SK-N-SH (cell line): ENCODE measurements at places on chromosomes 5 and 9.

DNA sequence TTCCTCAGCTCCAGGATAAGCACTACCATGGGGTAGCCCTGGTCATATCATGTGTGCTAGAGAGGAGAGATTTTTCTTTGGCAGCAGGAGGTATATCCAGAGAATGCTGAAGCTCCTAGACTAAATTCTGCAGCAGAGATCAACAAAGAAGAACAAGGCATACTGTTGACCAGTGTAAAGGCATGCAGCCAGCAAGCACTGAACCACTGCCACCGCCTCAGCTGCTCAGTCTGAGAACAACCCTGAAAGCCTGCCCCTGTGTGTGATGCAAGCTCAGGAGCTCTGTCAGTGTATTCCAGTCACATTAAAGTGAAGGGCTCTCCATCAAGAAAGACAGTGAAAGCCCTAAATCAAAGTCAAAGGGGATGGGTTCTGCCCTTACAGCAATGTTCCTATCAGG is 439.5 kb upstream of the CD180 start:
- DNase-seq, result no peak

DNA sequence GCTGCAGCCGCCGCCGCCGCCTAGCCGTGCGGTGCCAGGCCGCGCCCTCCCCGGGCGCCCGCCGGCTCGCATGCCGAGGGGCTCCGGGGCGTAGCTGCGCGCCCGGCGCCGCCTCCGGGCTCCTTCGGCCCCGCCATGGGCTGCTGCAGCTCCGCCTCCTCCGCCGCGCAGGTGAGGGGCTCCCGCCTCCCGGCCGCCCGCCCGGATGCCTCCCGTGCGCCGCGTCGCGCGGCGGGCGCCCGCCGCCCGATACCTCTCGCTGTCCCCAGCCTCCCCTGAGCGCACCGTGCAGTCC is 230 bp downstream of the SLC44A1 start:
- DNase-seq, result no peak

GRCh38 chr5:177553671-177554429 is 513 bp downstream of the FAM193B start:
- DNase-seq, result peak; percentile 83

GRCh38 chr9:113559834-113560800 is 96.6 kb downstream of the RGS3 start:
- no peak for DNase-seq

GRCh38 chr5:42423285-42424165 is at the start of gene GHR:
Gene GHR, plus strand, starts transcription at chr5:42423439. Its CDS starts 142,436 bp downstream, at chr5:42565875.
- DNase-seq, result peak; percentile 78

DNA sequence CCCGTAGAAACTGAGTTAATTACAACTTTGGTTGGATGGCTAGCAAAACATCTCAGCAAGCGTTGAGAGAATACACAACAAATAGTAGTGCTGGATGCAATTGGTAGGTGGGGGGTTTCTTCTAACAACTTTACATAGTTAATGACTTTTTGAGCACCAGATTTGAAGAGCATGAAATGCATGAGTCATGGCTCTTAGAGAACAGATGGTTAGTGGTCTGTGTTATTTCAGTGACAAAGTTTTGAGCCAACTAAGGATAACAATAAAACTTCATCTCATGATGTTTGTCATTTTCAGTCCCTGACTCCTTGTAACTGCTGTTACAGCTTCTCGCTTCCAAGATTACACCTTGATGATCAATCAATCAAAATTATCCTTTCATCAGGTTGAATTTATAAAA is 399.0 kb upstream of the BRINP1 start:
- no peak for DNase-seq

DNA sequence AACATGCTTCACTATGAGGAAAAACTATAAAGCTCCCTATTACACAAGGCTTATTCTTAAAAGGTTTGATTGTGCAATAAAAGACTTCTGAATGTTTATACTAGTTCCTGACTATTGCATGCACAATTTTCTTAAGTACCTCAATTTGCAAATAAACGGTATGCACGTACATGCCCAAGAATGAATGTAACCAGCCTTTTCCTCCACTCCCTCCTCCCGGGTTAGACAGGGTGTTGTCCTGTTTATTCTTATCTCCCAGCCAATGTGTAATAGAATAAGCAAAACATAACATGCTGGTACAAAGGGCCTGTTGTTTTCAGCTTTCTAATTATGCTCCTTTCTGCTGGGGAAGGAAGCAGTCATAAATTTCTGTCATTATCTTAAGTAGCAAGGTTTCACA is 79.1 kb downstream of the AOPEP start:
- DNase-seq, result peak; percentile 35

GRCh38 chr5:118577621-118578020 is 410.7 kb downstream of the DTWD2 start:
- no peak for DNase-seq

DNA sequence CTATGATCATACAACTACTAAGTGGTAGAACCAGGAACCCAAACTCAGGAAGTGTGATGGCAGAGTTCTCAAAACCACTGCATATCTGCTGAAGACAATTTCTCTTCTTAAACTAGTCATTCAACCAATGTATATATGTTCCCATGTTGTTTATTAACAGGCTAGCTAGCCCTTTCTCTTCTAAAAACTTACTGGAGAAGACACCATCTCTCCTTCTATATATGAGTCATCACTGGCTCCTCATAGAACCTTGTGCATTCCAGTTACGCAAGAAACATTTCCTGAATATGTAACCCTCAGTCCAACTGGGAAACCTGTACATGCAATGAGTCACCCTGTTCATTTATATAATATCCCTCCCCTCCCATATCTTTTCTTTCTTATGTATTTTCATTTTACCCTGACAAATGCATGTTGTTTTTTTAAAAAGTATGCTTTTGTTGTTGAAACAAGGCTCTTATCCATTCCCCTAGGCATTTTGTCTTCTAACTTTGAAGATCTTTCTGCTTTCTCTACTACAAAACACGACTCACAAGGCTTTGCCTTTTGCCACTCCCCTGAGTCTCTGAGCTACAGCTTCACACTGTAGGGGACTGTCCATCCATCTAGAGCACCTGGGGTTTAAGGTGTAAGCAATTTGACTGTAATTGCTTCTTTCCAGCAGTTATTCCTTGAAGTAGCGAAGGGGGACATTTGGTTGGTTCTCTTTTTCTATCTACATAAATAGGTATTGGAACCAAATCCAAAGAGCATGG is 119.5 kb downstream of the ANXA1 start:
- no peak for DNase-seq

DNA sequence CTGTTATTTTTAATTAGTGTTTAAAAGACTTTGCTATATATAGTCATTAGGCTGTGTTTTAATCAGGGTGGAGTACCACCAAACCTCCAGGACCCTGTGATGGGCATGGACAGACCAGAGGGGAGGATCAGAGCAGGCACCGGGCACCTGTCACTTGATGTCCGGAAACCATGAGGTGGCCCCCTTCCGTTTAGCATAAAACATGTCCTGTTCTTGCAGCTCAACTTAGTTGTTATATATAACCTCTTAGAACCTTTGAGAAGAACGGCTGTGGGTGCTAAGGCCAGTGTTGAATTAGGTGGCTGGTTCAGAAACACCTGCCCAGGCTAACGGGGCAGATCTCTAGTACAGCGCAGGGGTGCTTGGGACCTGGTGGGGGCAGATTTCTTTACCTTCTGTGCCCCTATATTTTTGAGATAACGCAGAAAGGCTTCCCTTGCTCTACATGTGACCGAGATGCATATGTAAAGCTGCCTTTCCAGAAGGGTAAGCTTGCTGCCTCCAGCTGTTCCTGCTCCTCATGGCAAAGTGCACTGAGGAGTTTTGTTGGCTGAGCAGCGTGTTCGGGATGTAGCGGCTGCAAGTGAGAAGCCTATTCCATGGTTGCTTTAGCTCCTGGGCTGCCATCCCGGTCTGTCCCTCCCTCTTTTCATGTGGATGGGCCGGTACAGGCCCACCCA is 255.5 kb downstream of the FANCC start:
- no peak for DNase-seq

- no peak for DNase-seq
Measured at GRCh38 chr5:16061163-16061562, 118.4 kb downstream of the MARCHF11 start.
